ENCODE measurements at places on chromosomes 2 and 18. TPM values are rescaled to one million over a fixed set of nuclear protein-coding genes. Genes with fewer than 3 reads are reported as not detected.

- no peak for DNase-seq
These were observed 212.1 kb downstream of the CDH2 start for GRCh38 chr18:27964811-27965210.

GRCh38 chr2:121191191-121192170 is 93.5 kb downstream of the TFCP2L1 start:
- DNase-seq = no peak

- DNase-seq = no peak
These were observed 66.6 kb downstream of the STPG4 start for GRCh38 chr2:47088371-47089082.

DNA sequence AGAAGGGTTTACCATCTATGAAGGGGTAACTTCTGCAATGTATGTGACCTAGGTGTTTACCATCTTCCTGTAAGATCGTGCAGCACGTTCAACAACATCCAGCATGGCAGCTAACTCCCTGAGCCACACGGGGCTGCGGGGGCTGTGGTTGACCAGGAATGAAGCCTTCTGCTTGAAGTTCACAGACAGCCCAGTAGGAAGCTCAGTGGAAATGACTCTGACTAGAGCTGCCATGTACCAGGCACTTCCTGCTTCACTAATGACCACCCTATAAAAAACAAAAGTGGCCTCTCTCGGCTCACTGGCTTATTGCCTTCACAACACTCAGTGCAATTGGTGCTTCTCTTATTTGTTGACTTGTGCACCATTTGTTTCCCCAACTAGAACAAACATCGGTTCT is 99.7 kb upstream of the SMAD7 start:
- no peak for DNase-seq

DNA sequence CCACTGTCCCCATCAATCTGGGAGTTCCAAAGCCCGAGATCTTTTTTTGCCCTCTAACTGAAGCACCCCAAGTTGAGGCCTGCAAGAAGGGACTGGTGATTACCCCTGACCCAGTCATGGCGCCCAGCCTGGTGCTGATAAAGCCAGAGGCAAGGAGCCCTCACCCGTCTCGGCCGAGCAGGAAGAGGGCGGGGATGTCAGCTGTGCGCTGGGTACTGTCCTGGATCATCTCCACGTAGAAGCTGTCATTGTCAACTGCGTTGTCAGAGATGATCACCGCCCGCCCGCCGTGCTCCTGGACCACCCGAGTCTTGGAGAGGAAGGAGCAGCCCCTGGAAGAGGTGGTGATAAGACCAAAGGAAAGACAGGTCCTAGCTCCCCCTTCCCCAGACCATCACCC is 4.4 kb downstream of the PRADC1 start:
- DNase-seq = no peak

GRCh38 chr2:38517284-38517683 is 85.4 kb downstream of the HNRNPLL start:
- no peak for DNase-seq

GRCh38 chr2:23692263-23692662 is 234.7 kb downstream of the ATAD2B start:
- DNase-seq = peak; percentile 1

The SCN7A gene
- total RNA-seq = not detected

DNA sequence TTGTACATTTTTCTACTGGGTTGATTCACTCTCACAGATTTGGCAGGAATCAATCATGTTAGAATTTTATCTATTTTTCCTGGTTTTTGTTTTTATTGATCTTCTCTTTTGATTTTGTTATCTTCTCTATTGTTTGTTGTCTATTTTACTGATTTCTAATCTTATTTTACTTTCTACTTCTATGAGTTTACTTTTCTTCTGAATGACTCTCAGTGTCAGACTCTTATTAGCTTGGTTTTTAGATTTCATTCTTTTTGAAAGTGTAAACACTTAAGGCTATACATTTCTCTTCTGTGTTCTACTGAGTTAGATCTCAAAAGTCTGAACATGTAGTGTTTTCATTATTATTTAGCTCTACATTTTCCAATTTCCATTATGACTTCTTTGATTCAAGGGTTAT is 47.1 kb downstream of the THOC1 start:
- DNase-seq = no peak

The COL3A1 gene
- total RNA-seq = 0.05 TPM
